Glomerular endothelial cell (primary cell): ENCODE measurements at places on chromosomes 2 and 18. TPM values are rescaled to one million over a fixed set of nuclear protein-coding genes. Genes with fewer than 3 reads are reported as not detected.

The LRPPRC gene
- 49.0 and 54.4 TPM in 2 replicates for total RNA-seq

The ANKRD44 gene
- 8.4 and 11.6 TPM in 2 replicates for total RNA-seq

The REG1B gene
- total RNA-seq = not detected in 2 replicates

The HES6 gene
- 6.0 and 7.2 TPM in 2 replicates for total RNA-seq

The MAP3K19 gene
- not detected in 2 replicates for total RNA-seq

The EN1 gene
- total RNA-seq = not detected in 2 replicates

The ANKRD29 gene
- 0.24 and 0.58 TPM in 2 replicates for total RNA-seq

DNA sequence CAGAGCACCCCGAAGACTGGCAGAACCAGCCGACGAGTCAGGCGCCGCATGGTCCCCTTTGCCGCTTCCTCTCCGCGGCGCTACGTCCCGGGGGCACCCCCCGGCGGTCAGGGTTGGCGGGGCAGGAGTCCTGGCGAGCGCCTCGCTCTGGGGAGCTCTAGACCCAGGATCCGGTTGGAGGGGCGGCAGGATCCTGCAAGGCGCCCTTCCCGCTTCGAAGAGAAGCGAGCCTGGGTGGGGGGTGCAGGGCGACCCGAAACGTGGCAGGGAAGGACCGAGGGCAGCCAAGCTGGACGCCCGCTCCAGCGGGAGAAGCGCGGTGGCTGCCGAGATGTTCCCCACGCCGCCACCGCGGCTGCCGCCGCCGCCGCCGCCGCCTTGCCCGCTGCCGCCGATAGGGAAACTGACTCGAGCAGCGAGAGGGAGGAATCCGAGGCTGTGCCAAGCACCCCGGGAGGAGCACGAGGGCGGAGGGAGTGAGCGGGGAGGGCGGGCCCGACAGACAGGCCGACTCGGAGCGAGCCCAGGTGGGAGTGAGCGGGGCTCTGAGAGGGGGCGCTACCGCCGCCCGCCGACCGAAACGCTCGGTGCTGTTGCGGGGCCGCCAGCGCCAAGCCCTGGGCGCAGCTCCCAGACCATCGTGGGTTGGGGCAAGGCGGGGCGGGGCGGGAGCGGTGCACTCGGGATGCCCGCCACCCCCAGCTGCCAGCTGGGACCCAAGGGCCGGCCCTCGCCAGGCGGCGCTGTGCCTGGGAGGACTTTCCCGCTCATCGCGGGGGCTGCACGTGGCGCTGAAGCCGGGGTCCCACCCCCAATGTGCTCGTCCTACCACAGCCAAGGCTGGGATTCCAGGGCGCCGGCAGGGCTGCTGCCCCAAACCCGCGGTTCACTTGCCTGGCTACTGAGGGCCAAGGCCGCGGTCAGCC is at the start of gene GALNT14:
TSS of gene GALNT14 (minus strand) at position 404 of the 926 bp plus-strand sequence. CDS start at position 50, 354 bp downstream.
- DNase-seq = no peak

DNA sequence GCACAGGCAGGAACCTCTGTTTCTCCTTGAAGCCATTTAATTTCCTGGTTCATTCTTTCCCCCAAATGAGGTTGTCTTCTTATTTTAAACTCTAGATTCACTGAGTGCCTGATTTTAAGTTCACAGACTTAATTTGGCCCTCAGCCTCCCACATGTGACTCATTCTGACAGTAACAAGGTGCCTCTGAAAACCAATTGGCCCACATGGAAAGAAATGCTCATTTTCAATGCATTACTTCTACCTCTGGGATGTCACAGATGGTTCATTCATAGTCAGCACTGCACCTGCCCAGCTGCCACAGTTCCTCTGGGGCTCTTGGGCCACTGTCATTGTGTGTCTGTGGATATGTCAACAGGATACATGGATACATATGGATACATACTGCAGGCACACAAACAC is 140.4 kb upstream of the CAPN13 start:
- DNase-seq = no peak

DNA sequence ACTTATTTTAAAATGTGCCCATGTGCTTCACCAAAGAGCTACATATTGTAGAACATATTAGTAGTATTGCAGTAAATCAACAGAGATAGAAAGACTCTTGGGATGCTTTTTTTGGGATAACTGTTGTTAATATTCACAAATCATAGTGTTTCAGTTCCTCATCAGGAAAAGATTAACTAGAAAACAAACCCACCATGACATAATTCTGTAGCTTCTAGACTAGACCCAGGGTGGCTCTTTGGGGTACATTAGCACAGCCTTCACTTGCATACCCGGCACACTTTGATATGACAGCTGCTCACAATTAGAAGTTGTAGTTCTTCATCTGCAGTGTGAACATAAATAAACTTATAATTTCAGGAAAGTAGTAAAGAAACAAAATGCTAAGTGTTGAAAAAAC is 154.2 kb downstream of the ATP9B start:
- DNase-seq = no peak

DNA sequence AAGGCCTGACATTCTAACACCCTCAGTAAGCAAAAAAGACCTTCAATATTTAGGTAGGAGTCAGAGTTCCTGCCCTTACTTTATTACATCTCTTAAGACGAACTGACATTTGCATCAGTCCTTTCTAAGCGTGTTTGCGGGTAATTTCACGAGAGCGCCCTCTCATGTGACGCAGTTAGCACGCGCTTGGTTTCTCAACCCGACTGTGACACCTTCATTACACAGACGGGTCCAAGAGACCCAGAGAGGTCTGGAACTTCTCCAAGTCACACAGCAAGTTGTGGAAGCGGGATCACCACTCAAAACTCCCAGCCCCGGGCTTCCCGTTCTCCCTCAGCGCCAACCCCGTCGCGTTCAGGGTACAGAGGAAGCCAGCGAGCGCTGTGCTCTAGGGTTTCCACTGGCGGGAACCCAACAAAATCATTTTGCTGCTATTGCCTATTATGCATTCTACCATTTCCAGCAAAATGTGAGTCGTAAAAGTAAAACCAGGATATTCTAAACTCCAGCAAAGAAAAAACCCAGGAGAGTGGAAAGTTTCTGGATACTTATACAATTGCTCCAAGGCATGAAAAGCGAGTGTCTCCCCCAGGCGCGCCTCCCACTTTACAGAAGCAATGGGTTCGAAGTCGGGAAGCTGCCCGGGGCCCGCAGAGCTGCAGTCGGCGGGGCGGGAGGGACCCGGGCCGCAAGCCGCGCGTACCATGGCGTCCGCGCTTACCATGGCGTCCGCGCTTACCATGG is 601 bp downstream of the ENOSF1 start:
- no peak for DNase-seq

- no peak for DNase-seq
Observed at GRCh38 chr18:11407940-11408339, 201.5 kb upstream of the SLC35G4 start.

- no peak for DNase-seq
Observed at GRCh38 chr2:107025869-107026380, 140.0 kb upstream of the ST6GAL2 start.

DNA sequence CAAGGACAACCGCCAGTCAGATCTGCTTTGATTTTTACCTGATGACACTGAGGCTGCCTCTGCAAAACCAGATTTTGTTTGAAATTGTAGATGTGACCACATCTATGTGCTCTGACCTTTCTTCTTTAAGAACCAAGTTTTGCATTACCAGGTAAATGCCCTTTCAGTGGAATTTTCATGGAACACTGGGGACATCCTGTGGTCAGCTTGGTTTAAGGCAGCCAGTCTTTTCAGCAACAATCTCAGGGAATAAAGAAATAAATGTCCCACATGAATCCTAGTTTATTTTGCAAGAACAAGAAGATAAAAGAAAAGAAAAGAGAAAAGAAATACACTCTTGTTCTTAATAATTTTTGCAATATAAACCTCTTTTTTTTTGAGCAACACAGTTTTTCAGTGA is 90.6 kb downstream of the POU3F3 start:
- DNase-seq = no peak

DNA sequence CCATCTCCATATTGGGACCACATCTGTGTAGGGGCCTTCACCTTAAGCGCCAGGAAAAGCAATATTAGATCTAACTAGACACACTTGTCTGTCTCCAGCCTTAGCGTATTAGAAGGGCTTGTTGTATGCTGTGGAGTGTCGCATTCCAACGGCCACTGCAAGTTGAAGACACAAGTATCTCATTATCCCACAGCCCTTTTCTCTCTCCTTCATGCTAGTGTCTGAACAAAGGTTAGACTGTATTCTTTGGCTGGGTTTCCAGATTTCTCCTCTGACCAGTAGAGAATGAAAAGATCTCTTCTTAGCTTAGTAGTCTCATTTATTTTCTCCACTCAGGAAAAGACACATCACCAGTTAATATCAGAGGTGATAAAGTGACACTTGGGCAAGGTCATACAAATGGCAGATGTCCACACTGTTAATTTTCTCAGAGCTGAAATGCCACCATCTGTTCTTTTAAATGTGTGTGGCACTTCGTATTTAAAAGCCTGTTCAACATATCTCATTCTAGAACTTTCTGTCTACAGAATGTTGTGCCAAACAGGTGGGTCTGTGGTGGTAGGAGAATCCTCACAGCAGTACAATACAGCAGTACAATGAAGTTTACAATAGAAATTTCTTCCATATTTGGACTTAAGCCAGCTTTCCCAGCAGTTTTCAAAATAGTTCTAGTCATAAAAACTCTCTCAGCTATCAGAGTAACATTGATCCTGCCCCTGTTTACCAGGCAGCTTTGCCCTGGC is 94.0 kb upstream of the ITGA6 start:
- DNase-seq = no peak

DNA sequence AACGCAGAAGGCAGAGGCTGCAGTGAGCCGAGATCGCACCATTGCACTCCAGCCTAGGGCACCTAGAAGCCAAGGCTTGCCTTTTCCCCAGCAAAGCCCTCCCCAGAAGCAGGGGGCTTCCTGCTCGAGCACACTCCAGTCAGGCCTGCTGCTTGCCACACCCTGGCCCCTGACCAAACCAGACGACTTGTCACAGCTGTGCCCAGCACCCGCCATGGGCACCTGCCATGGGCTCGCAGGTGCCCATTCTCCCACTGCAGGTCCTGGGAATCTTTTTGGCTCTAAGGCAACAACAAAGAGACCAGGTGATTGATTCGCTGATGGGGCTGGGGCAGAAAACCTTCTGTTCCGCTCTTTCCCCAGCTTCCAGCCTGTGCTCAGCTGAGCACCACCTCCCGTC is 4.9 kb downstream of the KCNK3 start:
- no peak for DNase-seq

DNA sequence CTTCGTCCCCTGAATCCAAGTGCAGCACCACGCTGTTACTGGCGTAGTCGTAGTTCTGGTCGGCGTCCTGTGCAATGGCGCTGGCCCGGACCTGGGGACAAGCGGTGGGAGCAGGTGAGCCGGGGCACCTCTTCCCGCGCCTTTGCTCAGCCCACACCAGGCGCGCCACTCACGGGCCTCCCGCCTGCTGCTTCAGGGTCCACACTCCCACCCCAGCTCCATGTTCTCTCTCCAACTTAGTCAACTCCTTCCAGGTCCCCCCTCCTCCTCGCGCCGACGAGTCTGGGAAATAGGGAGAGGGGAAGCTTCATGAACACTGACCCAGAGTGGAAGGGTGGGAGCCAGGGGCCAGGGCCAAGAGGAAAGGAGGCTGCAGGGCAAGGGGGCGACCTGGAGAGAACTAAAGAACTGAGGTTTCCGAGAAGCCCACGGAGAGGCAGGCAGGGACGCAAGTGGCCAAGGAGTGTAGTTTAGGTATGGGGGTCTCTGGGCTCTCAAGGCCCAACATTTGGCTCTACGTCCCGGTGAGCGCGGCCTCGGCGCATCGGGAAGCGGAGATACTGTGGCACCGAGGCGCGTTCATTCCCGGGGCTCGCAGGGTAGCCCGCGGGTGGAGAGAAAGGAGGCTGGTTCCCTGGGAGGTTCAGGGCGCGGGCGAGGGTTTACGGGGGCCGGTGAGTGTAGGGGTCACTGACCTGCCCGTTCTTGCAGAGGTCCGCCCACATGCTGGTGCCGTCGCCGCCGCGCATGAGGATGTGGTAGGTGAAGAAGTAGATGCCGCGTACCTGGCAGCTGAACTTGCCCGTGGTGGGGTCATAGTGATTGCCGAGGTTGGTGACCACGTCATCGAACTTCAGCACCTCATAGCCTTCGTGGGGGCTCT is 1.4 kb downstream of the C1QL2 start:
- DNase-seq = no peak

DNA sequence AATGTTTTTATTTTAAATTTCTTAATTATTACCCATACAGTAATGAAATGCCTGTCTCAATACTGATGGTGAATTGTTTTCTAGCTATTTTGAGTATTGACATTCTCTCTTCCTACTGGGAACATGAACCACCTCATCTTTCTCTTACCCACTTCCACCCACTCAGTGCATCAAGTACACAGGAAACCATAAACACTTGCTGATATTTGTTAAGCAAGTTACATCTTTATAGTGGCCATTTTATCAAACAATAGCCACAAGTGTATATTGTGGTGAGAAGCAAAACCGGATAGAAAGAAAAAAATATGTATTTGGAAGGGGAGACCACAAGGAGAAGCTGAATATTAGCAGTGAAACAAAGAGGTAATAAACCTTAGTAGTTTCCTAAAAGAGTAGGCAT is 368.1 kb upstream of the HNRNPA3 start:
- DNase-seq = no peak

DNA sequence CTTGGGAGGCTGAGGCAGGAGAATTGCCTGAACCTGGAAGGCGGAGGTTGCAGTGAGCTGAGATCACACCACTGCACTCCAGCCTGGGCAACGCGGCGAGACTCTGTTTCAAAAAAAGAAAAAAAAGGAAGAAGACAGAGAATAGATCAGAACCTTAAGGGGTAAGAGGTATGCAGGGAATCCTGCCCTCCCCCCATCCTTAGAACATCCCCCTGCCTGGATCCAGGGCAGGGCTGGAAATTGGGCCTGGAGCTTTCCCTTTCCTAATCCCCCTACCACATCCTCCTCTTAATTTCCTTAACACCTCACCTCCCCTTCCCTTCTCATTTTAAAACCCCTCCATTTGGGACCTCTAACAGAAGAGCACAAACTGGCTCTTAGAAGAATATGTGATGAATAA is 56.5 kb downstream of the RNU4ATAC start:
- no peak for DNase-seq

- DNase-seq = no peak
Observed at GRCh38 chr18:24976502-24976901, 375.5 kb downstream of the ZNF521 start.

DNA sequence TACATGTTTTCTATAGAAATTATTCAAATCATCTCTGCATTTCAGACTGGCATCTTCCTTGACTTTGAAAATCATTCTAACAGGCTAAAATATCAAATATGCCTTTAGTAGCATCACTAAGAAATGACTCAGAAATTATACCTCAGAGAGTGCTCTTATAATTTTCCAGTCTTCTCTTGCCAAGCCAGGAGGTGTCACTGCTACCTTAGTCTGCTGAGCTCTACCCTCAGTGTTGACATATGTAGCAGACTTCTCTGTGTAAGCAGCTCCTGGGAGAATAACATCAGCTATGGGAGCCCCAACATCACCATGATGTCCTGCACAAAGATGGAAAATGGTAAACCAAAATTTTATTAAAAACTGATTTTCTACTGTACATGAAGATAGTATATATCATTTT is 31.6 kb downstream of the NDUFS1 start:
- no peak for DNase-seq

GRCh38 chr18:26088487-26088886 is 1.9 kb downstream of the SS18 start:
- no peak for DNase-seq

- no peak for DNase-seq
Observed at GRCh38 chr2:174442546-174443510, 44.0 kb downstream of the GPR155 start.
